ENCODE measurements at places on chromosomes 7 and 10.

DNA sequence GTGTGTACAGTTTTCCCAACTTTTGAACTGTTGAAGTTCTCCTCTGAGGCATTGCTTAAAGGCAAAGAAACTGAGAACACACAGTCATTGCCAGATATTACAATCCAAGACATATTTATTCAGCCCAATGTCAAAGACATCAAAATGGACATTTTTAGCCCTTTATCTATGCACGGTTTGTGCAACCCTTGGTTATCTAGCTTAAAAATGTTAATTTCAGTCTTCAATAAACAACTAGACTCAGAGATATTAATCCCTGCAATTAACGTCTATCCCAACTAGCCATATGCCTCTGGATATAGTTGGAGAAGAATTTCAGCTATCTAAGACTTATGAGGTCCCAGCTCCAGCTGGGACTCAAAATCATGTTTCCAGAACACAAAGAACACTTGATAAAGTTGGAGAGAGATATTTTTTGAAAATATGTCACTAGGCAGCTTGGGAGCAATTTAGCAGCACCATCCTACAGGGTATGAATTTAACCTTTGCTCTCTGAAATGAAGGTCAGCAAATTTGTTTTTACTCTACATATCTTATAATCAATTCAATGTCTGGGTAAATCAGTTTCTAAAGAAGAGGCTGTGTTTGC lies 357.0 kb downstream of the RNLS start:
- DNase-seq: no peak

DNA sequence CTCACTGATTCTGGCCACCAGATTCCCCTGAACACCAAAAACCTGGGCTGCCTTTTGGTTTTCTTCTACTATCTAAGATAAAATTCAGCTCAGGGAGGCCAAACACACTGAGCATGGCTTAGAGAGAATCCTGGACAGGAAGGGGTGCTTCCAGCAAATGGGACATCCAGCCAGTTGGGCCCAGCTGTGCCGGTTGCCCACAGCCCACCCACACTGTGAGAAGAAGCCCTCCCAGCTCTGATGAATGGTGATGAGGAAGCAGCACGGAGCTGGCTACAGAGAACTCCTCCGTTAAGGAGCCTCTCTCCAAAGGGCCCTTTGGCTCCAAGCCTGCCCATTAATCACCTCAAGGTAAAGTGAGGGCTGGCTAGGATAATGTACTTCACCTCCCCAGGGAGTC lies 15.9 kb downstream of the LRRC18 start:
- DNase-seq: no peak

- no peak for DNase-seq
These were observed 173.2 kb downstream of the TNS3 start for GRCh38 chr7:47408675-47409074.

DNA sequence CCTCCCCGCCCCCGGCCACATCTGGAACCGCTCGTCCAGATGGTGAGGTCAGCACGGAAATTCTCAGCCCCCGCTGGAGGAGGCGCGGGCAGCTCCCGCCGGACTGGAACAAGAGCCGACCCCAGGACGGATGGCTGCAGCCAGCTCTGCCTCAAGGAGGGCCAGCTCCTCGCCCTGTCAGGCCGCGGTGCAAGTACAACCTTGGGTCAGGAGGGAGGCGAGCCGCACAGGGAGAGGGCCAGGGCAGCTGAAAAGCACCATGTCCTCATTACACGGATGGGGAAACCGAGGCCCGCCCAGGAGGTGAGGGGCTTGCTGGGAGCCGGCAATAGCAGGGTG lies 3.8 kb upstream of the GRIFIN start:
- DNase-seq: no peak

All from midbrain (tissue), 1 donor.